ENCODE measurements at places on chromosomes 4 and X.

DNA sequence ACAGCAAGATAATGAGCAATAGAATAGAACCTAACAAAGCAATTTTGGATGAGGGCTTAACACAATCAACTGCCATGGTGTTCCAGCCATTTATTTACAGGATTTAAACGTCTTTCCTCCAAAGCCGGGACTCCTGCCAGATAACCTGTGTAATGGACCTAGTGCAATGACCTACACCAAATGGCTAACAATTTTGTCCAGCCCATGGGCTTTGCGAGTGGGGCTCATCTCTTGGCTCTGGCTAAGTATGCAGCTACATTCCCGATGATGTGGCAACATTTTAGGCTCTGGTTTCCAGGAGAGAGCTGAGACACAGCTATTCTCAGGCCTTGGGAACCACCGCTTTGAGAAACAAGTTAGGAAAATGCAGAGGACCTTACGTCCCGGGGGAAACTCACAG is 822.3 kb upstream of the FTHL17 start:
- DNase-seq = no peak

GRCh38 chr4:81607950-81608349 is 136.2 kb upstream of the RASGEF1B start:
- DNase-seq = no peak

- DNase-seq = peak; percentile 71
These were observed 256.5 kb downstream of the LDB2 start for GRCh38 chr4:16641971-16642370.

DNA sequence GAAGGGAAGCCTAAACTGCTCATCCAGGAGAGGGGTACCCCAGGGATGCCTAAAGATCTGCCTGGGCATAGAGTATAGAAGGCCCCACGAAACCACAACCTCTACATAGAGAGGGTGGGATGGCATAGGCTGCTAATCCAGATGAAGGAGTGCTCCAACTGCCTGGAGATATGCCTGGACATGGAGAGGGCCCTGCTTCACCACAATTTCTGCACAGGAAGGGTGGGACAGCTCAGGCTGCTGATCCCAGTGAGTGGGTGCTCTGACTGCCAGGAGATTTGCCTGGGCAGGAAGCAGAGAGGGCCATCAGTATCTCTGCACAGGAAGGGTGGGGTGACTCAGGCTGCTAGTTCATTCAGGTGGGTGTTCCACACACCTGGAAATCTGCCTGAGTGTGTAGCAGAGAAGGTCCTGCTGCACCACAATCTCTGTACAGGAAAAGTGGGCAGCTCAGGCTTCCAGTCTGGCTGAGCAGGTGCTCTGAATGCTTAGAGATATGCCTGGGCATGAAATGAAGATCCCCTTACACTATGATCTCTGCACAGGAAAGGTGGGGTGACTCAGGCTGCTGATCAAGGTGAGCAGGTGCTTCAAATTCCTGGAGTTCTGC is 61.1 kb downstream of the ZNF518B start:
- no peak for DNase-seq

DNA sequence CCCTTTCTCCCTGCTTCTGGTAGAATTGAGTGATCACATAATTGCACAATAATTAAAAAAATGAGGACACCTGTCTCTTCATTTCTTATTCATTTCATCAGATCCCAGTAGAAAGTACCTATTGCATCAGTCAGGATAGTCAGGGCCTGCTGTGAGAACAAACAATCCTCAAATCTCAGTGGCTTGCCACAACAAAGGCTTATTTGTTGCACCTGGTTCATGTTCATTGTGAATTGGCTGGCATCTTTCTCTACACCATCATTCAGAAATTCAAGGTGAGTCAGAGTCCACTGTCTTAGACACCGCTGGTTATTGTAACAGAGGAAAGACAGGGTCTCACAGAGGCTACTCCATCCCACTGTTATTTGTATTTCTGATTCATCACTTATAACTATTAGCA is 409.8 kb downstream of the STIM2 start:
- no peak for DNase-seq

GRCh38 chr4:37540486-37540885 is 145.7 kb downstream of the RELL1 start:
- DNase-seq = no peak

GRCh38 chr4:88163336-88163735 is 4.9 kb upstream of the ABCG2 start:
- no peak for DNase-seq

- no peak for DNase-seq
These were observed 44.6 kb upstream of the LNX1 start for GRCh38 chr4:53635697-53636483.

DNA sequence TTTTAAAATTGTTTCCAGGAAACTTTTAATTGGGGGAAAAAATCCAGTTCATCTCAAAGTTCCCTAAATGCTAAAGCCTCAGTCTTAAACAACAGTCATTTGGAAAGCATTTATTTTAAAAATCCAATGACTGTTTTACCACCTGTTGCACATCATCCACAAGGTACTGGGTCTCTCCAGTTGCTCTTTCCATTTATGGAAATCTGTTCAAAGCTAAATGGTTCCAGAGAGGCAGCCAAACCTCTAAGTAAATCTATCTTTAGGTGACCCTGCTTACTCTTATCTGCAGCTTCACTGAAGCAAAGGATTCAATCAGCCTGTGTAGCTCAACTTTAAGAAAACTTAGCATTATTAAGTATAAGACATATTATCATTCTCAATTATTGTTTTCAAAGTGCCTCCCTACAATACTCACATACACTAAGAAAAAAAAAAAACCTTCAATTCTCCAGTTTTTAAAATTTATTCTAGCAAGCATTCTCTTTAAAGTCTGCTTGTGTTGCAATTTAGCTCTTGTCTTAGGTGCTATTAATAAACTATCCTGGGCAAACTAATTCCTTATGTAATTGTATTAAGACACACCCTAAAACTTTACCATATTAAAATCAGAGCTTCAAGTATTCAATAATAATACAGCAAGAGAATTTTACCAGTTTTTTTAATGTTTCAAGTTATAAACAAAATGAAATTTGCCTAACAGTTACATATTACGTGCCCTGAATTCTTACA is 60.6 kb downstream of the NOCT start:
- DNase-seq = no peak

- no peak for DNase-seq
These were observed 4.6 kb downstream of the AFP start for GRCh38 chr4:73440653-73441052.

- DNase-seq = no peak
These were observed at the start of gene ERVMER34-1 for GRCh38 chr4:52750819-52751486. Gene ERVMER34-1 (minus strand): TSS chr4:52751425. CDS start chr4:52745520, 5,905 bp downstream.

GRCh38 chrX:64394874-64395567 is at the start of gene MTMR8:
Gene MTMR8 (minus strand): TSS chrX:64395452. CDS start chrX:64395363, 89 bp downstream.
- no peak for DNase-seq

GRCh38 chr4:53863158-53863557 is 201.2 kb downstream of the CHIC2 start:
- no peak for DNase-seq

DNA sequence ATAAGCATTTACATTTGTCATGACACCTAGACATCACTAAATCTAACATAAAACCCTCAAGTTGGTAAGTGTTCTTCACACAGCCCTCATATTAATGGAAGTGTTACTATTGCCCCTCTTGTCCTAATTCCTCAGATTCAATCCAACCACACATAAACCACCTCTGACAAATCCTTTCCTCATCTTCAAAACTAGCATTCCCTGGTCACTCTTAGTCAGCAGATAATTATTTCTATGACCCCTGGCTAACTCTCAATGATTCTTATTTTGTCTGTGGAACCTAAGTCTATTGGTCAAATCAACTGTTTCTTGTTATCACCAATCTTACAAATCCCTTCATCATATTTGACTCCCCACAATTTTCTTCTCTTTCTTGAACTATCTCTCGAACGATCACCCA is 168.6 kb downstream of the PPP3CA start:
- DNase-seq = no peak

- no peak for DNase-seq
These were observed 10.4 kb downstream of the RAB9A start for GRCh38 chrX:13699183-13699826.

- DNase-seq = peak; percentile 52
These were observed 30.2 kb downstream of the PPP2R3B start for GRCh38 chrX:356385-357034.

DNA sequence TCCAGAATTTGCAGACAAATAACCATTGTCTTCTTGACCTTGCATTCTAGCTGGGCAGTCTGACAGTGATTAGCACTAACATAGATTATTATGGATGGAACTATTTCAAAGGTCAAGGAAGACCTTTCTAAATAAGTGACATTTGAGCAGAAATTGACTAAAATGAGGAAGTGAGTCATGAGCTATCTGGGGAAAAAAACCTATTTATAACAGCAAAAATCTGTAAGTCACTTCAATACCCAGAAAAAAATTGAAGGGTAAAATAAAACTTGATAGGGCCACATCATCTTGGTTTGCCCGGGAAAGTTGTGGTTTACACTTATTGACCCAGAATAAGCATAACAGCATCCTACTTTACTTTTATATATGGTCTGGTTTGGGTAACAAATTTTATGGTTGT is 414.6 kb upstream of the HS3ST1 start:
- DNase-seq = no peak

DNA sequence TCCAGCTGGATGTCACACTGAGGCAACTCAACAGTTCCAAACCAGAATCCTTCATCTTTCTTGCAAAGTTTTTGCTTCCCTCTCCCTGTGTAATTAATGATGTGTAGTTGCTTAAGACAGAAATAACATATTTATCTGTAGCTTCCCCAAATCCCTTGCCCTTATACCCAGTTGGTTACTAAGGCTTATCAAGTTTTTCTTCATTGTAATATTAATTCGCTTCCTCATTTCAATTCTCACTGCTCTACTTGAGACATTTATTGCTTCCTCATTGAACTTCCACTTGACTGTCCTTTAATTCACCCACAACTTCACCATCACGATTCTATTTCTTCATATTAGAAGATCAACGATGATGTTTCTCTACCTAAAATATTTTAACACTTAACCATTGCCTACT is 386.6 kb upstream of the CPEB2 start:
- no peak for DNase-seq

GRCh38 chrX:50035126-50035525 is 112.7 kb downstream of the CLCN5 start:
- DNase-seq = no peak

DNA sequence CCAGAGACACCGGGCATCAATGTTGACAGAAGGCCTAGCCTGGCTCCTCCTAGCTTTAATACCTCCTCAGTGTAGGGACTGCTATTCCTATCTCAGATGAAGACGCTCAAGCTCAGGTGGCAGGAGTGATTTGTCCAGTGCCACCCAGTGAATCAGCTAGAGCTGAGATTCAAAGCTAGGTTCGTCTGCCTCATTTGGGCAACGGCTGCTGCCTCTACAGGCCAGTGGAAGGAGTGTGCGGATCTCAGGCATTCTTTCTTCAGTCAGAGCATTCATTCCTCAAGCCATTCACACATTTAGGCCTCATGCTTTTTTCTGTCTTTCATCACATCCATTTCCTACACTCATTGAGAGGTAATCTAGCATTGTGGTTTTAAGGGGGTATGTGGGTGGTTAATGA is 7.3 kb downstream of the TSR2 start:
- DNase-seq = no peak

- peak; percentile 14 for DNase-seq
These were observed 10.9 kb upstream of the CLTRN start for GRCh38 chrX:15675490-15675921.

- DNase-seq = no peak
These were observed 96.1 kb downstream of the RPA4 start for GRCh38 chrX:96979766-96980165.

DNA sequence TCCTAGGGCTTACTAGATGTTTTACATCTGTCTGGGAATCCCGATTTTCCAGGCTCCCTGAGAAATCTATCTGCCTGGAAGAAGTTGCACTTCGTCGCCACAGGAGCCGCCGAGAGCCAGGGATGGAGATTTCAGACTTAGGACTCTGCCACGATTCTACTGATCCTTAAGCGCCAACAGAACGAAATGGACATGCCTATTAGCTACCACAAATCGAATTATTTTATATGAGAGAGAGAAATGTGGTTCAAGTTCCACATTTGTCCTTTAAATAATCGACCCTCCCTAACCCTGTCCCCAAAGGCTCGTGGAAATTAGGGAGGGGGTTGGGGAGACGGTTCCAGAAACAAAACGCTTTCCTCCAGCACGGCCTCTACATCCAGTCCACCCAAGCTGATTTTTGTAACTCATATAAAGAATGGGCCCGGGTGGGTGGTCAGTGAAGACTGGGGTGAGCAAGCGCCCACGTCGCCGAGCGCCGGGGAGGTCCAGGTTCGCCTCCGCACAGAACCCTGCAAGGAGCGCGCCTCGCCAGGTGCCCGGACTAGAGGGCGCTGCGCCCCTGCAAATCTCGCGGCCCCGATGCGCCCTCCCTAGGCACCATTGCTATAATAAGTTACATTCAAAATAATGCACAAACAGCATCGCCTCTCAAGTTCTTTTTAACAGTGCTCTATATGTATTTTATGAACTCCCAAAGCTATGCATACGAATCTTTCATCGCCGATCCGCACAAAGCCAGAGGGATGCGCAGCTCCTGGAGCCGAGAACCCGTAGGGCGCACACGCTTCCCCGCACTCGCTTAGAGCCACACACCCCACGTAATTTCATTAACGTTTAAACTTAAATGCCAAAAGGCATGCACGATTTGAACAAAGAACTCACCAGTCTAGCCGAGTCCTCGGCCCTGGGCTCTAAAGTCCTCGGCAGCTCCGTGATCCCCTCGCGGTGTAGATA is 2.1 kb upstream of the FAT1 start:
- DNase-seq = no peak

DNA sequence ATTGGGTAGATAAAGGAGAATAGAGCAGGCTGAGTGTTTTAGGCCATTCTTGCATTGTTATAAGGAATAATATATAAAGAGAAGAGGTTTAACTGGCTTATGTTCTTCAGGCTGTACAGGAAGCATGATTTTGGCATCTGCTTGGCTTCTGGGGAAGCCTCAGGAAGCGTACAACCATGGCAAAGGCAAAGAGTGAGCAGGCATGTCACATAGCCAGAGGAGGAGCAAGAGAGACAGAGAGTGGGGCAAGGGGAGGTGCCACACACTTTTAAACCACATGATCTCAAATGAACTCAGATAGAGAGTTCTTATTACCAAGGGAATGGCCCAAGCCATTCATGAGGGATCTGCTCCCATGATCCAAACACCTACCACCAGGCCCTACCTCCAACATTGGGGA is 4.4 kb upstream of the METTL14 start:
- DNase-seq = no peak

DNA sequence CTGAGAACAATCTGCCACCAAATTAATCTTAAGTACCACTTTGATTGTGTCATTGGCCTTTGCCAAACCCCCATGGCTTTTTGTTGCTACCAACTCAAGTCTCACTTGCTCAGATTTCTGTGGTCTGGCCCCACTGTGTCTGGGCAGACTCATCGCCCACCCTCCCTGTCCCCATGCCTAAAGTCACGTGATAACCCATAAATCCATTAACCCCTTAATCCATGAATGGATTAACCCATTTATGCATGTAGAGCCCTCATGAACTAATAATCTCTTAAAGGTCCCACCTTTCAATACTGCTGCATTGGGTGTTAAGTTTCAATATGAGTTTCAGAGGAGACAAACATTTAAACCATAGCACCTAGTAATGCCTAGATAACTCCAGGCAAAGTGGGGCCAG is 78.5 kb upstream of the BLTP1 start:
- no peak for DNase-seq

GRCh38 chr4:132530861-132531260 is 618.2 kb upstream of the PCDH10 start:
- DNase-seq = no peak

- no peak for DNase-seq
These were observed 32.0 kb downstream of the CEP135 start for GRCh38 chr4:55980725-55981124.

Measured in AG04449 (cell line).